ENCODE measurements at places on chromosomes 2 and 18.

- peak; percentile 68 for DNase-seq
These were observed 32.5 kb upstream of the REG3G start for GRCh38 chr2:78992807-78993517.

DNA sequence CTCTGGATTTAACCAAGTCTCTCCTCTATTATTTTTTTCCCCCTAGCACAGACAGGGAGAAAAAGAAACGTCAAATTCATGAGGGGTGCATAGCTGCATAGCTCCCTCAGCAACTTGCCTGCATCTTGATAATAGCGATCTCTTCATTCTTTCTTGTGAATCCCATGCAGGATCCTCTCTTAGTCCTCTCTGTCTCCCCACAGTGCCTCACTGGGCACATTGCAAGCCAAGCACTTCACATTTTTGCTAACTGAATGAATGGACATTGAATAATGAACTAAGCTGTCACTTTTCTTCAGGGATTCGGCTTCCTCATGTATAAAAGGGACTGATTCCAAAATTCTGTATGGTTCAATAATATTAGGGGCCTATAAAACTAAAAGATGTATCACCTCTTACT, 2.9 kb upstream of the EPB41L3 start:
- peak; percentile 36 for DNase-seq

DNA sequence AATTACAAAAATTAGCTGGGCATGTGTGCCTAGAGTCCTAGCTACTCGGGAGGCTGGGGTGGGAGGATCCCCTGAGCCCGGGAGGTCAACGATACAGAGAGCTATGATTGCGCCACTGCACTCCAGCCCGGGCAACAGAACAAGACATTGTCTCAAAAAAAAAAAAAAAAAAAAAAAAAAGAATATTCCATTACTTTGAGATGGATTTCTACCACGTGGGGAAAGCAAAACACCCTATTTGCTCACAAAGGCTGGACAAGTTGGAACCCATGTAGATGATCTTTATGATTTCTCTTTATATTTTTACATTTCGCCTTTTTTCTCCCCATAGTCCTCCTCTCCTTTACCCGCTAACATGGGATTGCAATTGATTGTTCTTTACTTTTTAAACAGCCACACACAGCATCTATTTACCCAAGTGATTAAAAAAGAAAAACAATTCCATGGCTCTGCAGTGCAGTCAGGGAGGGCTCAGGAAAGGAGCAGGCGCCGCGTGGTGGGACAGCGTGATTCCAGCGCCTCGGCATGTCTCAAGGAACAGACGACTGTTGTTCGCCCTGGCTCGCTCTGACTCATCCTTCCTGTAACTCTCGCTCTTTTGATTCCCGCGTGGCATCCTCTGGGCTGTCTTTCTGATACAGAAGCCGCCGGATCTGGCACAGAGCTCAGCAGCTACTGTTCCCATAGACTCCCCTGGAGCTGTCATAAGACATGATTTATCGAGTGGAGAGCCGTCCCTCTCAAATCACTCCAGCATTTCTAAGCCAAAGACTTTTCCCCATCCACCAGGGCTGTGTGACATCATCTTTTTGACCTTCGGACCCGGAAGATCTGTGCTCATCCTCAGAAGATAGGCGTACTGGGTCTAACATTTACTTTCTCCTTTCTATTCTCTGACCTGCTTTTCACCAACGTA, 230.4 kb upstream of the AGAP1 start:
- no peak for DNase-seq

DNA sequence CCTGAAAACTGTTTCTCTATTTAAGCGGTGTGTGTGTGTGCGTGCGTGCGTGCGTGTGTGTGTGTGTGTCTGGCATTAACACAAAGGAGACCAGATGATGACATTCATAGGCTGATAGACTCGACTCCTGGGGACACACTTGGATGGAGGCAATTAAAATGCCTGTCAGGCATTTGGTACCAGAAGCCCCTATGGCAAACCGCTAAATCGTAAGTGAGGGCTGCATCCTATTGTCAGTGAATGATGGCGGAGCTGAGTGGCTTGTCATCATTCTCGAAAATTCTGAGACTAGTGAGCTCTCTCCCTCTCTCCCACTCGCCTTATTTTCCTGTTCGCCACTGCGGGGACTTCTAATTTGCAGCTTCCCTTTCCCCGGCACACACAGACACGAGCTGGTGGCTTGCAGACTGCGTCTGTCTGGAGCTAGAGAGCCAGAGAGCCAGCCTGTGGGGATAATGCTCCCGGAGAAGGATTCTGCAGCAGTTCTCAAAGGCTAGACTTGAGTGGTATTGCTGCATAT, 155.4 kb downstream of the MAP2 start:
- DNase-seq = peak; percentile 21

- DNase-seq = no peak
These were observed 62.5 kb downstream of the GORASP2 start for GRCh38 chr2:170991398-170992182.

- DNase-seq = no peak
These were observed 1483.4 kb upstream of the ZEB2 start for GRCh38 chr2:146003337-146003736.

DNA sequence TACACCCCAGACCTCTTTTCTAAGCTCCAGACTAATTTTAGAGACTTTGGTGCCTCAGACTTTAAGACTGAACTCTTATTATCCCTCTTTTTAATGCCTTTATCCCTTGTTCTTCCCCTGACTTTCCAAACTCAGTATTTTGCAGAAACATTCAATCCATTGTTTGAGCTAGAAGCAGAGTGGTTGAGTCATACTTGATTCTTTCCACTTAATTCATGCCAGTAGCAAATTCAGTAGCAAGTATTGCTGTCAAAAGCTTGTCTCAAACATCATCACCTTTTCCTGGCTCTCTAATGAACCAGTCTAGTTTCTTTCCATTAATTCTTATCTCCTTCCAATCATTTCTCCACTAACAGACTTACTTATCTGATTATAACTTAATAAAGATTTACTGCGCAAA, 699.7 kb upstream of the ZNF804A start:
- DNase-seq = no peak

- DNase-seq = no peak
These were observed 391.5 kb upstream of the VWC2L start for GRCh38 chr2:214019229-214019972.

DNA sequence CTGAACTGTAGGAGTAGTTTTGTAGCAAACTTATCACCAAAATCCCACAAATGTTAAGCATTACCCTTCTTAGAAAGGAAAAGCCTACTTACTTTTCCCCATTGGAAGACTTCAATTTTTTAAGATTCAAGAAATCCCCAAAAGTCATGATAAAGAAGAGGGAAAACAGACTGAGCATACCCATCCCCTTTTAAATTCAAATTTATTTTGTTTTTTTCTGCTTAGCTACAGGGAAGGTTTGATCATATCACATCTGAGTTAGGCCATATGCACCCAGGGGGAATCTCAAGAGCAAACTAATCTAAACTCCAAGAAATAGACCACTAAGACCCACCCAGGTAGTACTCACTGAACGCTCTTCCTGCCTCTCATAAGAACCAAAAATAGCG, 174.6 kb downstream of the TGIF1 start:
- no peak for DNase-seq

DNA sequence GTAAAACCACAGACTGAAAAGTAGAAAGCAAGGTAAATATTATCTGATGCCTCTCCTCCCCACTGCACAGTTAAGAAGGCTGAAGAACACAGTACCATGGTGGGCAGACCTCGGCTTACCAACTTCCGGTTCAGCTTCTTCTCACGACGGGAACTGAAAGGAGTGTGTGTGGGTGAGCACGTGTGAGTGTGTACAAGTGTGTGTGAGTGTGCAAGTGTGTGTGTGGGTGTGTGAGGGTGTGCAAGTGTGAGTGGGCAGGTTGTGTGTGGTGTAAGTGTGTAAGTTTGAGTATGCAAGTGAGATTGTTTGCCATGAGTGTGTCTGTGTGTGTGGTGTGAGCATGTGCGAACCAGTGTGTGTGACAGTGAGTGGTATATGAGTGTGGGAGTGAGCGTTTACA, 103.5 kb downstream of the ADD2 start:
- no peak for DNase-seq

DNA sequence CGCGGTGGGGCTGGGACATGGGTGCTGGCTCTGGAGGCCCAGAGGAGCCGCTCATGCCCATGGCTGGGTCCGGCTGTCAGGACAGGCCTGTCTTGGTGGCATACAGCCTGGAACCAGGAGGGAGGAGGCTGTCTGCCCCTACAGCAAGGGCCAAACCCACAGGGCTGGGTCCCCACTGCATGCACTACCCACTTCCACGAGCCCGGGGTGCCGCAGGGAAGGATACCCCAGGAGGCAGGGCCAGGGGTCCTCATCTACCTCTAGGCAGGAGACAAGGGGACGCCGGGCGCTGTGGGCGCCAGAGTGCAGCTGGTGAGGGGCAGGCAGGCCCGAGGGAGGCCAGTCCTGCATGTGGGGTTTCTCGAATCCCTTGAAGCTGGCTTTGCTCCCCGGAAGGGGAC, 95.1 kb upstream of the GPC1 start:
- no peak for DNase-seq

DNA sequence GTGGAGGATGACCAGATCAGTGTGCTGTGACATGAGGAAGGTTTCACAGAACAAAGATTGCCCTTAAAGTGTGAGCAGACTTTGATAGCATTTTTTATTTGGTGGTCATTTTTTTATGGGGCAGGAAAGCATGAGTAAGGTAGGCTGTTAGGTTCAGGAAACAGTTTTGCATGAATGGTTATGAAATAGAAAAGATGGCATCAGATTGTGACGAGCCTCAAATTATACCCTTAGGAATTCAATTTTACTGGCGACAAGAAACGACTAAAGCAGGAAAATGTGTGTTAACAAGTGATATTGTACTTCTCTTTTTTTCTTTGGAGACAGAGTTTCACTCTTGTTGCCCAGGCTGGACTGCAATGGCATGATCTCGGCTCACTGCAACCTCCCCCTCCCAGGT, 44.7 kb downstream of the PIK3C3 start:
- DNase-seq = no peak

DNA sequence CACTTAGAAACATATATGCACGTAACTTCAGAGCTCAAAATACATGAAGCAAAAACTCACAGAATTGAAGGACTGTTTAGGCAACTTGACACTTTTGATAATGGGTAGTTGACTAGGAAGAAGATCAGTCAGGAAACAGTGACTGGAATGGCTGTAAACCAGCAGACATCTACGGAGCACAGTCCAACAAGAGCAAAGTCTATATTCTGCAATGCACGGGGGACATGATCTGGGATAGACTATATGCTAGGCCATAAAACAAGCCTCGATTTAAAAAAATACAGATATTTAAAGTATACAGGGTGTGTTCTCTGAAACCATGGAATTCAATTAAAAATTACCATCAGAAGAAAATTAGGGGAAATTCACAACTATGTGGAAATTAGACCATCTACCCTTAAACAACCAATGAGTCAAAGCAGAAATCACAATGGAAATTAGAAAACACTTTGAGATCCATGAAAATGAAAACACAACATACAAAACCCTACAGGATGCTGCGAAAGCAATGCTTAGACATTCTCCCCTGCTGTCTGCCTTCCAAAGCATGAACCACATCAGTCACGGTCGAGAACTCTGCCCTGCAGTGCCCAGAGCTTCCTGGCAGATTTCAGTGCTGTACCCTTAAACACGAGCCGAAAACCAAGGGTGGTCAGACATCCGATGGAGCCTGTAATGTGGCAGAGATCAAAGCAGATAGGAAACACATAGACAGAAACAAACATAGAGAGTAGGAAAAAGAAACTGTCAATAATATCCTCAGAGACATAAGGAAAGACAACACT, 651.9 kb upstream of the HS6ST1 start:
- DNase-seq = no peak

DNA sequence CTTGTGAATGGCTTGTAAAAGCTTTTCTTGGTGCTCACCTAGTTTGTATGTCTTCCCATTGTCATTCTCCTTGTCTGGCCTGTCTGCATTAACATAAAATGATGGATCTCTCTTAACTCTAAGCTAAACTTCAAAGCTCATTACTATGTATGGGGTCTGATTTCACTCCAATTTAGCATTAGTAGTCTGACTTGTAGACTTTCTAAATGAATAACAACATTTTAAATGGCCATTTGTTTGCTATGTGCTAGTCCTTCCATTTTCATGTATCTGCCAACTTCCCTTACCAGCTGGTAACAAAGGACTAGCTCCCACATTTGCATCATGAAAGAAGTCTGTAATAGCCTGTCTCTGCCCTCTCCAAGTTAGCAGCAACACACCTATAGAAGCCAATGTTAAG, 324.2 kb upstream of the RGPD4 start:
- DNase-seq = no peak

- DNase-seq = no peak
These were observed 67.1 kb downstream of the RAB31 start for GRCh38 chr18:9775178-9775577.

- no peak for DNase-seq
These were observed 115.3 kb upstream of the SLC35G4 start for GRCh38 chr18:11494107-11494506.

DNA sequence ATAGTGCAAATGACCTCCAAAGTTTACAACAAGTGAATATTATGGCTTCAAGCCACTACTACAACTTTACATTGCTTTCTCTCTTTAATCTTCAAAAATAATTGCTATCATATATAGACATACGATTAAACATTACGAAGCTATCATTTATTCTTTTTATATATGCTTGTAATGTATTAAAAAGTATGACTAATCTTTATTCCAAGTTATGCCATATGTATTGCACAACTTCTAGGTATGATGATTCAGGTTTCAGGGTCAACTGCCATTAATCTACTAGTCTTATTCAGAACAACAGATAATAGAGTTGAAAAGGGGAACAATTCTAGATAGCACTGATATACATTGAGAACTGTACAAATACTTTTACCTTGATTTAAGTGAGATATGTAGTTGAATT, 506.2 kb upstream of the TMEFF2 start:
- DNase-seq = no peak

- no peak for DNase-seq
These were observed 468.9 kb upstream of the HNRNPA3 start for GRCh38 chr2:176743671-176744070.

DNA sequence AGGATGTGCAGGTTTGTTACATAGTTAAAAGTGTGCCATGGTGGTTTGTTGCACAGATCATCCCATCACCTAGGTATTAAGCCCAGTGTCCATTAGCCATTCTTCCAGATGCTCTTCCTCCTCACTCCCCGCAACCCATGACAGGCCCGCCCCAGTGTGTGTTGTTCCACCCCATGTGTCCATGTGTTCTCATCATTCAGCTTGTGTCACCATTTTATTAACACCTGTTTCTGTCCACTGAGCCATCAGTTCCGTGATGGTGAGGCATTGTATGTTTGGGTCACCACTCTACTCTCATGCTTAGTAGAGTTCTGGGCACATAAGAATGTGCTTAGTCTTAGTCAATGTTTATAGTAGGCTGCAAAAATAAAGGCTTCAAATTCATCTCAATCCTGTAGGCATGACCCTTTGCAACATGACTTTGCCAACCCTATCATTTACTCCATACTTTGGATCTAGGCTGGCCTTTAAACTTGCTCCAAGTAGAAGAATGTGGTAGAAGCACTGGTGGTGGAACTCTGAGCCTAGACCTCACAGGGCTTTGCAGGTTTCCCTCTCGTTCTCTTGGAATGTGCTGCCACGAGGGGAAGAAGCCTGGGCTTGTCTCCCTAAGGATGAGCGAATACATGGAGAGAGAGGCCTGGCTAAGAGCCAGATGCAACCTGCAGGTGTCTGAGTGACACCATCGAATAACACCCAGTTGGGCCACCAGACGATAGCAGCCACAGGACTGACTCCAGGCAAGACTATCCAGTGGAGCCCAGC, 161.5 kb downstream of the NAPG start:
- DNase-seq = no peak

All from WTC11 (cell line).